ENCODE measurements at places on chromosomes 6 and 20.

GRCh38 chr6:158514176-158514575 lies 45.7 kb upstream of the TMEM181 start:
- DNase-seq = no peak

DNA sequence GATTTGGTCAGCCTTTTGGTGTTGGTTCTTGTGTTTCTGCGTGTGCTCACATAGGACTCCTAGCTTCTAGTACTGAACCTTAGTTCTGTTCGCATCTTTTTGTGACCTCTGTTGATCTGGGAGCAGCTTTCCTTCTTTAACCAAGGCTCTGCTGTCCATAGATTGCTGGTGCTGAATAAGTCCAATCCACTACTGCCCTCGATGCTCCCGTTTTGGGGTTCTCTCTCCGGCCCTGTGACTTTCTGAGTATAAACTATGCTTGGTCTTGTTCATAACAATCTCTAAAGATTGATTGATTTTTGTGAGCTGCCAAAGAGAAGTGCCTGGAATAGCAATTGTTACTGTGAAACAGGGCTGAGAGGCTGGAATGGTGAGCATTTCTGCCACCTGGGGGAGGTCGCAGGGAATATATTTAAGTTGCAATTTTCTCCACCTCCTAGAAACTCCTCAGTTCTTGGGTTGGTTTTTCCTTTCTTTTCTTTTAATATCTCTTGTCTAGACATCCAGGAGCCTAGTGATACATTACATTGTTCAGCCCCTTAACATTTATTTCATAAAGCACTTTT lies 422.9 kb upstream of the CHD6 start:
- DNase-seq = no peak

DNA sequence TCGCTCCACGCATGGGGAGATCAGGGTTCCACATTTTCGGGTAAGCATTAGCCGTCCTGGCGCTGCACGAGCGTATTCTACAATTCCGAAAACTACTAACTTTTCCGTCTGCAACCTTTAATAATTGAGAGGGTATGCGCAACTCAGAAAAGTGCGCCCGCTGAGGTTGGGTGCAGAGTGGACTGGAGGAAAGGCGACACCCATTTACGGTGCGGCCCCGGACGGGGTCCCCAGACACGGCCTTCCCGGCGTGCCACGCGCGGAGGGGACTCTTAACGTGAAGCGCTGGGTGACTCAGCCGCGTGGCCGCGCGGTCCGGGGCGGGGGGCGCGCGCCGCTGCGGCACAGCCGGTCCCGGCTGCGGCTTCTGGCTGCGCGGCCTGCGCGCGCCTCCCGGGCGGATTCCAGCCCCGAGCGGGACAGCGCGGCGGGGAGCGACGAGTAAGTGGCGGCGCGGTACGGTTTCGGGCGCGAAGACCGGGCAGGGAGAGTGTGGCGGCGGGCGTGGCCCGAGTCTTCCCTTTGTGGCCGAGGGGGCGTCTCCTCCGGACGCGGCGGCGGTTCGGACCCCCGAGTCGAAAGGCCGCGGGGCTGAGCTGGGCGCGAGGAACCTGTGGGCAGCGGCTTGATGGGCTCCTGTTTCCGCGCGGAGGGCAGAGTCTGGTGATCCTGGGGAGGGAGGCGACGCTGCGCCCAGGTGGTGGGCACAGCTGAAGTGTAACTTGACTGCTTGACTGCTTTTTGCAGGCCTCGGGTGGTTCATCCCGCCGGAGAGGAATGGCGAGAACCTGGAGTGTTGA lies at the start of the genes KCTD20 and PXT1:
TSS of gene KCTD20 (plus strand) at position 330 of the 800 bp plus-strand sequence. CDS start 27,098 bp downstream, outside the sequence.
TSS of gene PXT1 (minus strand) at position 184 of the 800 bp plus-strand sequence. CDS start 16,772 bp downstream, outside the sequence.
- peak; percentile 83 for DNase-seq

DNA sequence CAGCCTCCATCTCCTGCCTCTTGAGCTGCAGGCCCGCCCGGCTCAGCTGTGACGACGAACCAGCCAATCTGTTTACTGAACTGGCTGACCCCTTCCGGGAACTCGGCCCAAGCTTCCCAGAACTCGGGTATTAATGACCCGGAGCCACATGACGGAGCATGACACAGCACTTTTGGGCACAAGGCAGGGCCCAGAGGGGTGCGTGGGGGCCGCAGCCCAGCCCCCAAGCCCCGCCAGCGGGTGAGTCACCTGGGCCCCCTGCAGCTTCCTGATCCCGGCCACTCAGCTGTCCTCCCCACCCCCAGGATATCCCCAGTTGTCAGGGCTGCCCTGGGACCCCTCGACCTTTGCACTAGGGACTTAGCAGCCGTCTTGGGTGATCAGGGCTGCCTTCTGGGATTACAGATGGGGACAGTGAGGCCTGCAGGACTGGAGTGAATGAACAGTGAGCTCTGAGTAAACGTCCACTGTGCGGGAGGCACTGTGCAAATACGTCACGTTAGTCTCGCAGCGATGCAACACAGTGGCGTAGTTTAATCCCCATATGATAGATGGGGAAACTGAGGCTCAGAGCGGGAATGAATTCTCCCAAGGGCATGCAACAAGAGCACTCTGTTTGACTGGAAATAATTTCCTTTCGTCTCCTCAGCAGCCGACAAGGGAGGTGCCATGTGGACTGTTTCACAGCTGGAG lies 102.1 kb downstream of the CEBPB start:
- no peak for DNase-seq

GRCh38 chr6:22214314-22214713 lies 82.5 kb downstream of the PRL start:
- DNase-seq = peak; percentile 32

DNA sequence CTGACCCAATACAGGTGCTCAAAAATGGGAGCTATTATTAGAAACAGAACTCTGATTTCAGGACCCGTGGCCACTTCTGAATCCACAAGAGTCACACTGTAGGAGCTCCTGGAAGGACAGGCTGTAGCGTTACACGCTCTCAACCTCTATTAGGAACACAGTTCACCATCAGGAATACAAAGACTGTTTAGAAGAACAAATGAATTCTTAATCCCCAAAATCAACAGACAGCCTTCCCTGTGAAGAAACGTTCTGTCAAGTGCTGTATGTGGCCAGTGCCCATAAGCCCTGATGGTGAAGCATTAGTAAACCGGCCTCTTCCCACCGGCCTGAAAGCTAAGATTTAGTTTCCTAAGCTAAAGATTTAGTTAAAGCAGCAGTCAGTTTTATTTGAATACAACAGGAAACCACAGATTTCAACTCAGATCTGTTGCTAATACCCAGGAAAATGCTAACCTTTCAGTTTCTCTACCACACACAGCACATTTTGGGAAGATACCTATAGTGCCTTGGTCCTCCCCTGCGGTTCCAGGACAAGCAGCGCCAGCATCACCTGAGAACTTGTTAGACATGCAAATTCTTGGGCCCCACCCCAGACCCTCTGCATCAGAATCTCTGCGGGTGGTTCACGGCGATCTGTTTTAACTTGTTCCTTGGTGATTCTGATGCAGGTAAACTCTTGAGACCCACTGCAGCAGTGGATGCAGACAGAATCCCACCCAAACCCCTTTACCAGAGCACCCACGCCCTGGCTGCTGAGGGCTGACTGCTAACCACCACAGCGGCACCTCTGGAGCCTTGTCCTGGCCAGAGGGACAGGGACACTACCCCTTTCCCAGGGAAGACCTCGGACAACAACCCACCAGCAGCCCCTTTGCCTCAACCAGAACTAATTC lies 33.4 kb downstream of the MTRES1 start:
- DNase-seq = no peak

DNA sequence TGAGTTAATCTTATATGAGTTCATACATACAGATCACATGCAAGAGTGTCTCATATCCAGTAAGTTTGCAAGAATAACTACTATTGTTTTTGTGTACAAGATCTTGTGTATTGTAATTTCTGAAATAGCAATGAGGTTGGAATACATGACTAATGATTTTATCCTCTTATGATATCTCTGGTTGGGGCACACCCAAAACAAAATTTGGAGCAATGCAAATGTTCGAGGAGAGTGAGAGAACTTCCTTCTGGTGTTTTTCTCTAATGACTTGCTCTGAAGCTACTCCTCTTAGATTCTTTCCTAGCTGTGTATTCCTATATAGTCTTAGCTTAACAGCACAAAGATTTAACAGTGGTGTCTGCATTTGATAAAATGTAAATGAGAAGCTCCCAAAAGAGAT lies 252.5 kb downstream of the LAMA2 start:
- DNase-seq = no peak

DNA sequence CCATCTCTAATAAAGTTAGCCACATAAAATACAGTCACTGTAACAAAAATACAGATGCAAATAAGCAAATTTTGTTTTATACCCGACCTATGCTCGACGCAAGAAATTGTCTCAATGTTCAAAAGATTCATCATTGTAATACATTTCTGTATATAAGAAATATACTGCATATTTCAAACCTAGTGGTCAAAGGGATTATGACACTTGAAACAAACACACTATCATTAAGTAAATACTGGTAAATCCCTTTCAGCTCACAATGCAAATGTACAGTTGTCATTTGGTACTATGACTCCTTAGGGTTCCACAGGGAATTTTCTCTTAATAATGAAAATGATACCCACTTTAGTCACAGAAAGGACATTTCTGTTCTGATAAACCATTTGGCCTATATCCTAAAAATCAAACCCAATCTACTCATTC lies 2.2 kb downstream of the HIVEP2 start:
- DNase-seq = peak; percentile 20
